Hematopoietic multipotent progenitor cell (in vitro differentiated cells): ENCODE measurements at places on chromosomes 2 and 18. TPM values are rescaled to one million over a fixed set of nuclear protein-coding genes. Genes with fewer than 3 reads are reported as not detected.

Gene C2orf78
- not detected for total RNA-seq

Gene OXER1
- total RNA-seq, result 1.3 TPM

DNA sequence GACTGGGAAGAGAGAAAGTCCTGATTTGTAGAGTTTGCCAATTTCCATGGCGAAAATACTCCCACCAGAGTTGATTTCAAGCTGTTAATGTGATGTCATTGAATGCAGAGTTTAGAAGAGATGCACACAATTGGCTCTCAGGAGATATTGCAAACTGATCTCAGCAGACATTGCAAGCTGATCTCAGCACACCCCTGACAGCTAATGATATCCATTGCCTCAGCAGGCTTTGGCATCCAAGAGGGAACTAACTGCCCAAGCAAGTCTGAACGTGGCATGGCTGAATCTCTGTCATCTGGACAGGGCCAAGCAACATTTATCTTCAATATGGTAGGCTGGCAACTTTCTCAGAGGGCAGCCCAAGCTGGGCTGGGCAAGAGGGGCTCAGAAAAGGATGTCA, 78.4 kb upstream of the CYP1B1 start:
- DNase-seq, result no peak

GRCh38 chr2:218927876-218928275, 31.6 kb upstream of the CDK5R2 start:
- no peak for DNase-seq
